ENCODE measurements at places on chromosomes 12 and 14. TPM values are rescaled to one million over a fixed set of nuclear protein-coding genes. Genes with fewer than 3 reads are reported as not detected.

The BCL11B gene
- total RNA-seq, result 43.5 TPM

GRCh38 chr12:77965790-77966189, 135.1 kb downstream of the NAV3 start:
- no peak for DNase-seq

DNA sequence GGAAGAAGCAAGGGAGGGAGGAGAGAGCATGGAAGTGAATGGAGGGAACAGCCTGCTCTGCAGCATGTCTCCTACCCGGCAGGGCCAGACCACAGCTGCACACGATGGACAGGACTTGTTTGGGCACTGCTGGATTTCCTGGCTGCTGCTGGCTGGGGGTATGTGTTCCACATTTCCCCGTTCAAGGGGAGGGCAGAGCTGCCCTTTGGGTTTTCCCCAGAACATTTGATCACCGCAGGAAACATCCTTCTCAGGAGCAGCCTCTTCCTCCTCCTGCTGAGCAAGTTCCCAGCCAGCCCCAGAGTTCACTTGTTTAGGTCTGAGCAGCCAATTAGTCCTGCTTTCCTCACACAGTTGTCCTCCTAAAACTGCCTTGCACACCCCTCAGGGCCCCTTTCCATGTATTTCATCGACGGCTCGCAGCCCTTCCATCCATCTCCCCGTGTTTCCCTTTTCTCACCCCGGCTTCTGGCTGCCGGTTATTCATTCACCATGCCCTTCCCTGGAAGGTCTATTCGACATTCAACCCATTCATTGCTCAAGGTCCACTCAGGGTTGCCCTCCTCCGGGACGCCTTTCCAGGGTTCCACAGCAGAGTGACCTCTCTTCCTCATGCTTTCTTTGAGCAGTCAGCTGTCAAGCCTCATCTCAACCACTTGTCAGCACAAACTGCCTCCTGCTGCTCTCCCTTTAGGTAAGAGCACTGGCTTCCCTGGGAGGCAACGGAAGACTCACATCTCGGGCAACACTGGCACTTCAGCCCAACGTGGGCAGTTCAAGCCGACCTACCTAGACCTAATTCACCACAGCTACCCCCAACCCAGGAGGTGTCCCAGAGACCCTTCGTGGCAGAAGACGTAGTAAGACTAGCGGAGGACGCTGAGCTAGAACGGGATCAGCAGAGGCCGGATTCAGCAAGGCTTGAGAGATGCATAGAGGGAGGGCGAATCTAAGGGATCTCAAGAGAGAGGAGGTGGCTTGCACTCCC, 20.1 kb upstream of the ANO2 start:
- no peak for DNase-seq

DNA sequence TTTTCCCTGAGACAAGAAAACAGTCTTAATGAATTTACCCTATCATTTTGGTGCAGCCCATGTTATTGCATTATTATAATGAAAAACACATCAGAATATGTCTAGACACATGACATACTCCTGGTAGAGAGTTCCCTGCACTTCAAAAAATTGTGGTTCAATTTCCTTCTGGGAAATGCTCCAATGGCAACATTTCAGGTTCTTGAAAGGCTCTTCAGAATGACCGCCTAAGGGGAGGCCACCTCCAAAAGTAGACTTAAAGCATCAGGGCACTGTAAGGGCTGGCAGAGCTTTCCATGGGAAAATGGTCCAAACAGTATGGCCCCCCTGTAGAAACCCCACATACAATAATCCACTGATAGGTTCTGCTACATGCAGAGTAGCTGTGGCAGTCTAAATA, 110.7 kb downstream of the SLC25A21 start:
- DNase-seq, result no peak

- no peak for DNase-seq
Observed at GRCh38 chr12:130686511-130686991, 29.5 kb downstream of the RIMBP2 start.

GRCh38 chr14:22601456-22601855, 3.4 kb downstream of the ABHD4 start:
- no peak for DNase-seq

- DNase-seq, result no peak
Observed at GRCh38 chr12:117481470-117481869, 120.0 kb upstream of the NOS1 start.

DNA sequence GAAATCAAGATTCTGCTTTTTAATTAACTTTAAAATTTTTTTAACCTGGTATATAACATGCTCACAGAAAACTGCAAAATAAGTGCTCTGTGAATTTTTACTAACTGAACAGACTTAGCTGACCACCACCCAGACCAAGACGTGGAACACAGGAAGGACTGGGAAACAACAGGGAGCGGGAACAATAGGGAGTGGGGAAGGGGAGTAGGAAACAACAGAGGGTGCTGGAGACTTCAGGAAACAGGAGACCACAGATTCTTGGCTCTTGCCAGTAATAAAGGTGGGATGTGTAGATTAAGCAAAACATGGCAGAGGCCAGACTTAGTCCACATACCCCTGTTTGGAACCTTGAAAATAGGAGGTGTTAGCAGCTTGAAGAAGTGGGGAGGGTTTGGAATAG, 51.4 kb upstream of the TMCC3 start:
- DNase-seq, result no peak

GRCh38 chr14:74697543-74697942, 15.3 kb downstream of the AREL1 start:
- no peak for DNase-seq

DNA sequence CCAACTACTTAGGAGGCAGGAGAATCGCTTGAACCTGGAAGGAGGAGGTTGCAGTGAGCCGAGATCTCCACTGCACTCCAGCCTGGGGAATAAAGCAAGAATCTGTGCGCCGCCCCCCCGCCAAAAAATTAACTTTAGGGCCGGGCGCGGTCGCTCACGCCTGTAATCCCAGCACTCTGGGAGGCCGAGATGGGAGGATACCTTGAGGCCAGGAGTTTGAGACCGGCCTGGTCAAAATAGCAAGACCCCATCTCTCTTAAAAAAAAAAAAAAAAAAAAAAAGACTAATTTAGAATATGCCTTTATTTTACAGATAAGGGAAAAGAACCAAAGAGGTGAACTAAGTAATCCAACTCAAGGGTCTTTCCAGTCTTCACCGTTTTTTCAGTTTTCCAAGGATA, 1.2 kb downstream of the KANSL2 start:
- no peak for DNase-seq

DNA sequence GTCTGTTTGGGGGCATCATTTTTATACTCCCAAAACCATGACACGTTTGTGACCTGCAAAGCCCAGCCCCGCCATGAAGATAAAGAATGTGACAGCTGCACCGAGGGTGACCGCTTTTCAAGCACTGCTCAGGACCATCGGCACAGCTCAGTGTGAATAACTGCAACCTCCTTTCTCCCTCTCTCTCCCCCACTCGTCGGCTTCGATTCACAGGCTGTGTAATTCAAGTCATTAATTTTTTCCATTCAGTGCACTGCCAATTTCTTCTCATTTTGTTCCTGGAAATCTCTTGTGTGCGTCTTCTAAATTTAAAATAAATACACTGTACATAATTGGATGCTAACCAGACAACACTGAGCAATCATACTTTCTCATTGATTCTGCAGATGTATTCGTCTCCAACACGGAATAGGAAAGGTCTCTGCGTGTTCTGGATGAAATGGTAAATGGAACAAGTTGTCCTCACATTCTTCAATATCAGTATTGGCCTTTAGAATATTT, 260.8 kb downstream of the TTC8 start:
- DNase-seq, result no peak

The BDKRB2 gene
- total RNA-seq, result not detected

The GPRC5D gene
- total RNA-seq, result not detected

DNA sequence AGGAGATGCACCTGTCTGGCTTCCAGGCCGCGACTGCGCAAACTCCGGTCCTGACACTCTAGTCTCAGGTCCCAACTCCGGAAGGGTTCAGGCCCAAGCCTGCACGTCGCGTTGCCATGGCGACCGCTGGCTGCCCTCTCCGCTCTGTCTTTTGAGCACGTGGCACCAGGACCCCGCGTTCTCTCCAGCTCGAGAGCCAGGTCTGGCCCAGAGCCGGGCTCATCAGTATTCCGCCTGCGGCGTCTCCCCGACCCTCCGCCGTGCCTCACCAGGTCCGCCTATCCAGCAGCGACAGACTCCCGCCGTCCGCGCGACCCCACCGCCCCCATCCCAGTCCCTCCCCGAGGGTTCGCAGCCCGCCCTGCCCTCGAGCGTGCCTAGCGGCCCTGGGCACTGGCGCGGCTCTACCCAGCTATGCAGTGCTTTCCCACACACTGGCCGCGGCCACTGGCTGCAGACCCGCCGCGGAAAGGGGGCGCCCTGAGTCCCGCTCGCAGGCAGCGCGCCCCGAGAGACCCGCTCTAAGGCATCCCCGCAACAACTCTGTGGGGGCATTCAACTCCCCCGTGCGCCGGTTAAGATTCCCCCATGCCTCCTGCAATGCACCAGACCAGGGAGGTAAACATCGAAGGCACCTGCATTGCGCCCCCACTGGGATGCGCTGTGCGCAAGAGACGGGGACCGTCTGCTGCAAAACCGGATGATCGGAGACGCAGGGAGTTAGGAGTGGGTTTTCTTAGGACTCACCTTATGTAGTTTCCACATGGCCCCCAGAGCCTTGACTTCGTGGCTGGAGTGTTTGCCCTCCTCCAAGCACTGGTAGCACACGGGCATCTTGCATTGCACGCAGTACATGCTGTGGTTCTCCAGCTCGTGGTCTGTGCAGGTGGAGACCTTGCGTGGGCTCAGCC, 1.3 kb downstream of the TRIM9 start:
- DNase-seq, result peak; percentile 22
